CD8-positive, alpha-beta memory T cell (primary cell): ENCODE measurements at places on chromosomes 6 and 20. TPM values are rescaled to one million over a fixed set of nuclear protein-coding genes. Genes with fewer than 3 reads are reported as not detected.

DNA sequence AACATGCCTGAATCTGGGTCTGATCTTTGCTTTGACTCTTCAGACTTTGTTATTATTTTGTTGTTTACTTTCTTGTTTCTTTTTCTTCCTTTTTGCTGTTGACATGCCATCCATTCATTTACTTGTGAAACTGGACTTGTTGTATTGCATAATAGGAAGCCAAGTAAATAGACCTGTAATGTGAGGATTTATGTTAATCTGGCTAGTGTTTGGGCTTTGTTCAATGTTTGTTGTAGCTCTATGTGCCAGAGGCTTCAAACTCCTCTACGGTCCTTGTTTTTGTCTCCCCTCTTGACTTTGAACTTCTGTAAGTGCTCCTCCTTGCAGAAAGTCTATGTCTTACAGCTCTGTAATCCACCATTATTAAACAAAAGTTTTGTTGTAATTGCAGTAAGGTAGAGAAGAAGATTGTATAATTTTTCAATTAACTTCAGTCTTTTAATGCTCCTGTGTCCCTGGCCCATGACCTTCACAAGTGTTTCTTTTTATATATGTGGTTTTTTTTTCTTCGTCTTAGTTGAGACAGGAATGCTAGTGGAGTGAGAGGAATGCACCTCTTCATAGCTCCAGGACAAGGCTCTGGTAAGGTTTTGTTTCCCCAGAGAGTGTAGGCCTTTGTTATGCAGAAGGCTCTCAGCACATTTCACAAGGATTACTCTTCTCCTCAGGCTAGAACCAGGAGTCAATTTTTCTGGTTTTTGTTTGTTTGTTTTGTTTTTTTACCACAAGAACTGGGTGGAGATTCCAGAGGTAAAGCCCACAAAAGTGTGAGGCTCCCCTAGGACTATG lies 1061.8 kb upstream of the CITED2 start:
- DNase-seq = no peak

DNA sequence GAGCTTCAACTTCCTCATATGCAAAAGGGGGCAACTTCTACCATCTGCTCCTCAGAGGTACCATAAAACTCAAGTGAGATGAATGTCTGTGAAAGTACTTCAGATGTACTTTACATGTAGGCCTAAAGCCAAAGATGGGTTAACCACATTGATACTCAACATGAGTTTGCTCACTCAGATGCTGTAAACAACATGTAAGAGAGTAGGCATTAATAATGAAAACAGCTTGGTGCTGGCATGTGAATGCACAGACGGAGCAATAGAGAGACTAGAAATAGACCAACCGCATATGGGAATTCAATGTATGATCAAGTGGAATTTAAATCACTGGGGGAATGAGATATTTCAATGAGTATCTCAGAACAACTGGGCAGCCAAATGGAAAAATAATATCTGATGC lies 143.8 kb upstream of the CDYL start:
- DNase-seq = no peak

DNA sequence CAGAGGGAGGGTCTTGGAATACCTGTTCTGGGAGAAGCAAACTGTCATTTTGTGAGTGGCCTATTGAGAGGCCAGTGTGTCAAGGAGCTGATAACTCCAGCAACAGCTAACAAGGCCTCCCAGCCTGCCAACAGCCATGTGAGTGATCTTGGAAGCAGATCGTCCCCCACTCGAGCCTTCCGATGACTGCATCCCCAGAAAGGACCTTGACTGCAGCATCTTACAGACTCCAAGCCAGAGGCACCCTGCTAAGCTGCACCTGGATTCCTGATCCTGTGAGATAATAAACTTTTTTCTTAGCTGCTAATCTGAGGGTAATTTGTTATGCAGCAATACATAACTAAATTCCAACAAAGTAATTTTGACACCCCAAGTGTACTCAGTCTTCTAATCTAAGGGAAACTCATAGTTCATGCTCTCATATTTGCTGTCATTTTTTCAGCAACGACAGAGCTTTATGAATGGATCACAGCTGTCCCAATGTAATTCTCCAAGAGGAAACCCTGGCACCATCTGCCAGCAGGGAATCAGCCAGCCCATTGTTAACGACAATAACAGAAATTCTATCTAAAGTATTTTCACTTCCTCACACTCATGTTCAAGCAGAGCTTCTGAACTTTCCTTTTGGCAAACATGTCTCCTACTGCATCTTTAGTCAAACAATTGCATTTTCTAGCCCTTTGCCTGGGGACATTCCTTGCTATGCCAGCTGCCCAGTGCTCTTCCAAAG lies 470.2 kb upstream of the BTBD3 start:
- DNase-seq = no peak

GRCh38 chr20:42775866-42776265 lies 413.8 kb downstream of the PTPRT start:
- no peak for DNase-seq

VGLL2 gene
- total RNA-seq = not detected
